Liver (tissue), 10 donors: ENCODE measurements at places on chromosomes 12 and 14. TPM values are rescaled to one million over a fixed set of nuclear protein-coding genes. Genes with fewer than 3 reads are reported as not detected.

- DNase-seq, result no peak
Measured at GRCh38 chr12:54358191-54358944, 5.9 kb downstream of the GPR84 start.

DNA sequence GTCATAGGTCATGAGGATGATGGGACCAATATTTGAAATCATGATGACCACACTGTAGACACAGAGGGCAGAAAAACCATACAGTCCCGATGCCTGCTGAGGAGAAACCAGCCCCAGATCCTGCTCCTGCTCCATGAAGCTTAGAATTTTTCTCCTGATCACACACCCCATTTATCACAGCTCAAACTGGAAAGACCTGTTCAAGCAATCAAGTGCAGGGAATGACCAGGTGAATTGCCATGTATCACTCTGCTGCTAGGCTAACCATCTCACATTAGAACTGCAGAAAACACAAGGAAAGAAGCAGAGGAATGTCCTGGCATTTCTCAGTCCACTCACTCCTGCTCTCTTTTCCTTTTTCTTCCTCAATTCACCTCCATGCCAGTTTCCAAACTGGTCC is 18.1 kb downstream of the MANSC1 start:
- no peak for DNase-seq

The YARS2 gene
- total RNA-seq, result 11.4 TPM

GRCh38 chr14:31164115-31164514 is 43.5 kb downstream of the HECTD1 start:
- no peak for DNase-seq

The CPNE8 gene
- total RNA-seq, result 4.2 TPM

GRCh38 chr14:95668235-95668772 is 17.9 kb upstream of the TCL1B start:
- DNase-seq, result no peak

GRCh38 chr14:65132855-65133254 is 30.5 kb upstream of the MAX start:
- DNase-seq, result no peak

The TMEM119 gene
- 2.6 TPM for total RNA-seq

- DNase-seq, result no peak
Measured at GRCh38 chr12:107102294-107102693, 8.9 kb upstream of the CRY1 start.

DNA sequence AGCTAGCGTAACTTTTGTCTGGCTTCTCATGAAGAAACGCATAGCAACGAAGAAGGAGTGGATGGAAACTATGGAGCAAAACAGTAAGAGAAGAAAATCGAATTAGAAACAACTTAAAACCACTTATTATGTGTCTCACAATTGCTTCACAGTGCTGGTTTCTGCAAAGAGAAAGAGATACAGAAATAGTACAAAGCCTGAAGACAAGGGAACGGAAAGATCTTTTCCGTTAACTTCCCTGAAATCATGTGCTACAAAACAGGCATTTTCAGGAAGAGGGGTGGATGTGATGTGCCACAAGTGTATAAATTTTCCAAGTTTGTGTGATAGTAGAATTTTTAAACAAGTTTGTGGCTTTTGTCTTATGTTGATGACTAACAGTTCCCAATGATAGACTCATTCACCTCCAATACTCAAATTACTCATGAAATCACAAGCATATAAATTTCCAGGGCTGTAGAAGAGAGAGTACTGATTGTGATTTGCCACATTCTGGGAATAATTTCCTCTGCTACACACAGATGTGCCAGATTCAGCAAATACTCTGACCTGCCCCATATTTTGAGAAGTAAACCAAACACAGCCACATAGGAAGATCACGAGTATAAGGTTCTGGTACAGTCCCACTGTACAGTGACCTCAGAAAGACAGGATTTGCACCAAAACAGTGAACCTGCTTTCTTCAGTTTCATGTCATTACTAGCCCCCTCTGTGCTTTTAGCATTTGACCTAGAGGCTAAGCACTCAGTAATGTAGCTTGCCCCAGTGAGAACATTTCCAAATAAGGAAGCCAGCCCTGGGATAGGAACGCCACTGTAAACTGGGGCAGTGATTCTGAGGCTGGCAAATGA is 41.4 kb upstream of the PPFIA2 start:
- DNase-seq, result no peak

- no peak for DNase-seq
Measured at GRCh38 chr12:90085494-90086274, 377.0 kb upstream of the ATP2B1 start.

- no peak for DNase-seq
Measured at GRCh38 chr12:57419495-57419894, 11.3 kb downstream of the R3HDM2 start.

The DBX2 gene
- total RNA-seq, result not detected

The RDH5 gene
- 21.8 TPM for total RNA-seq

GRCh38 chr14:86739761-86740160 is 1209.8 kb downstream of the FLRT2 start:
- no peak for DNase-seq

GRCh38 chr12:49796606-49797448 is 31.4 kb downstream of the NCKAP5L start:
- DNase-seq, result no peak

DNA sequence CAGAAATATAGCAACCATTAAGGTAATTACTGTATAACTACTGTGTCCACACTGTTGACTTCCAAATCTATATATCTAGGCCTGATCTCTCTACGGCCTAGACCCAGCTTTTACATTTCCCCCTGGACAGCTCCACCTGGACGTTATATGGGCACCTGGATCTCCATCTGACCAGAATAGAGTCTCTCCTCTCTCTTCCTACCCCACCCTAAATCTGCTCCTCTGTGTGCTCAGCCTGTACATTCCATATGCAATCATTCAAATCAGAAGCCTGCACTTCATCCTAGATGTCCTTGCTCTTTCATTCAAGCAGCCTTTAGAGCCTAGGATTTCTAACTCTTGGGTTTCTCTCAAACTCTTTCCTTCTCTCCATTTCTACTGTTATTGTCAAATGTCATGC is 255.0 kb downstream of the PAX9 start:
- no peak for DNase-seq

- DNase-seq, result no peak
Measured at GRCh38 chr12:23659131-23659530, 290.3 kb downstream of the SOX5 start.

The CLEC9A gene
- 0.14 TPM for total RNA-seq

- no peak for DNase-seq
Measured at GRCh38 chr12:55822228-55822627, 4.4 kb downstream of the ORMDL2 start.

The NRIP2 gene
- total RNA-seq, result 0.19 TPM

The GYS2 gene
- 86.8 TPM for total RNA-seq

The PIANP gene
- total RNA-seq, result not detected

The FGF23 gene
- not detected for total RNA-seq

GRCh38 chr12:5204271-5204670 is 160.6 kb downstream of the KCNA5 start:
- no peak for DNase-seq

GRCh38 chr14:103480595-103480994 is 42.0 kb downstream of the CKB start:
- DNase-seq, result no peak

- no peak for DNase-seq
Measured at GRCh38 chr12:88627501-88627900, 47.2 kb upstream of the KITLG start.

The TMEM117 gene
- 5.0 TPM for total RNA-seq

DNA sequence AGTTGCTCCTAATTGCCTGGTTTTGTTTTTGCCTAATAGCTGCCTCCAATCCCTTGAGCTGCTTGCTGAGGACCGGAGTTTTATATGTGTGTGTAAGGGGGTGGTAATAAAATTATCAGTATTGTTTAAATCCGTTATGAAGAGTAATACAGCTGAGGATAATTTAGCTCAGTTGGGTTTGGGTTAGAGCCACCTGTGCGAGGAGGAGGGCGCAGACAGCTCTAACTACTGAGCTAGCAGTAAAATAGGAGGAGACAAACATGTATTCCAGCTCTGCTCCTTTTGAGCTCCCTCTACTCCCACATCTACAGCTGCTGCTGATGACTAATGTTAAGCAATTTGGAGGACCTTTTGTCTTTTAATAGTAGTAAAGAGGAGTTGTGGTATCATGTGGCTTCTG is 61.5 kb downstream of the SPATS2 start:
- no peak for DNase-seq

- DNase-seq, result no peak
Measured at GRCh38 chr14:24513009-24513408, 4.9 kb upstream of the CMA1 start.
